ENCODE measurements at places on chromosomes 2 and 18.

DNA sequence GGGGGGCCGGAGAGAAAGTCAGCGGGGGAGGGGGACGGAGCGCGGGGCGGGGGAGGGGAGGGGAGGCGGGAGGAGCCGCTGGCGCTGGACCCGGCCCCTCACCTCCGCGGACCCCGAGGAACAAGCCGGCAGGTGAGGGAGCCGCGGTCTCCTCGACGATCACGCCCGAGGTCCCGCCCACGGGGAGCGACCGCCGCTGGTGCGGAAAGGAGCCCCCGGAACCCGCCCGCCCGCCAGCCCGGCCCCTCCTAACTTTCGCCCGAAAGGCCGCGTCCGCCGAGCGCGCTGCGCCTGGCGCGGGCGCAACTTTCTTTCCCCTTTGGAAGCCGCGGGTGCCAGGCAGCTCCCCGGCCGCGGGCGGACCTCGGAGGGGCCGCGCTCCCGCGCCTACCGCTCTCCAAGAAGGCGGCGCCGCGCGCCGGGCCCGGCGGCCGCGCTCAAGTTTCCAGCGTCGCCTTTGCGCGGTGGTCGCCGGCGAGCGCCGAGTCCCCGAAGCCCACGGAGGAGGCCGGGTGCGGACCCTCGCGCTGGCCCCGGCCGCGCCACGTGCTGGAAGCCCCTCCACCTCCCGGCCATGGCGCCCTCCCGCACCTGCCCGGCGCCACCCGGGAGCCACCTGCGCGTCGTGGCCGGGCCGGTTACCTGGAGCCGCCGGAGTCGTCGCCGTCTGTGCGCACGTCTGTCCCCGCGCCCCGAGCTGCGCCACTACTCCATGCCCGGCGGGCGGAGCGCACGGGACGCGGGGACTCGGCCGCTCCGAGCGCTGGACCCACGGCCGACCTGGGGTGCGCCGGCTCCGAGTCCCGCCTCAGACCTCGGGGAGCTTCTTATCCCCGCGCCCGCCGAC, at the start of gene ALKAL2:
Gene ALKAL2, minus strand, starts transcription at position 181 of the 847 bp plus-strand sequence. CDS start 256 bp downstream, outside the sequence.
- no peak for DNase-seq

- DNase-seq: no peak
Observed at GRCh38 chr2:20624884-20625485, 25.9 kb downstream of the HS1BP3 start.

GRCh38 chr18:7333025-7333562, 102.2 kb downstream of the LRRC30 start:
- DNase-seq: no peak

- no peak for DNase-seq
Observed at GRCh38 chr2:44582363-44583008, 220.7 kb downstream of the CAMKMT start.

DNA sequence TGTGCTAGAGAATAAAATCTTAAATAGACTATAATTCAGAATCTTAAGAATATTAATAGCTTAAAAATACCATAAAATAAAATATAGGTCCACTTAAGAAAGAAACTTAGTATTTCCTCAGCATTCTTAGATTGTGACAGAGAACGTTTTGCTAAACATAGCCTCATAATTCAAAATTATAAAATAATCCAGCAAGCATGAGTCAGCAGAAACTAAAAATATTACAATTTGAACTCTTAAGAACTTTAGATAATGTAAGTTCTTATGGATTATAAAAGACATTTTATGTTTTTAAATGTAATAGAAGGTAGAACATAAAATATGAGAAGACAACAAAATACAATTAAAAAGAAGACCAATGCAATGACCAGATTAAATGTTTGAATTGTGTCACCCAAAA, 164.5 kb upstream of the MC4R start:
- DNase-seq: no peak

- no peak for DNase-seq
Observed at GRCh38 chr2:120943403-120944034, 207.9 kb downstream of the GLI2 start.

DNA sequence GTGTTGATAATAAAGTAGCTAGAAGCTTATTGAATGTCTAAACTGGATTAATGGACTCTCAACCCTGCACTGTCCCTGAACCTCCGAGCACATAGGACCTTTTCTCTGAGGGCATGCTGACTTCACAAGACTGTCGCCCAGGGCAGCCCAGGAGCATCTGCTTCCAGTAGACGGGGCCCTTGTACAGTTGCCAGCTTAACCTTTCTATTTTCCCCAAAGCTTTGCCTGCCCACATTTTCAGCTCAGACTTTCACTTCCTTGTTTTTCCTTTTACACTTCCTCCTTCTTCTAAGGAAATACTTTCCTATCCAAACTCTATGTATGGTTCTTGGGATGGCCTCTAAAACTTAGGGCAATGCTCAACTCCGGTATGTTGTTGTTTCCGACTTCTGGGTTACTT, 1.3 kb downstream of the VWA3B start:
- no peak for DNase-seq

DNA sequence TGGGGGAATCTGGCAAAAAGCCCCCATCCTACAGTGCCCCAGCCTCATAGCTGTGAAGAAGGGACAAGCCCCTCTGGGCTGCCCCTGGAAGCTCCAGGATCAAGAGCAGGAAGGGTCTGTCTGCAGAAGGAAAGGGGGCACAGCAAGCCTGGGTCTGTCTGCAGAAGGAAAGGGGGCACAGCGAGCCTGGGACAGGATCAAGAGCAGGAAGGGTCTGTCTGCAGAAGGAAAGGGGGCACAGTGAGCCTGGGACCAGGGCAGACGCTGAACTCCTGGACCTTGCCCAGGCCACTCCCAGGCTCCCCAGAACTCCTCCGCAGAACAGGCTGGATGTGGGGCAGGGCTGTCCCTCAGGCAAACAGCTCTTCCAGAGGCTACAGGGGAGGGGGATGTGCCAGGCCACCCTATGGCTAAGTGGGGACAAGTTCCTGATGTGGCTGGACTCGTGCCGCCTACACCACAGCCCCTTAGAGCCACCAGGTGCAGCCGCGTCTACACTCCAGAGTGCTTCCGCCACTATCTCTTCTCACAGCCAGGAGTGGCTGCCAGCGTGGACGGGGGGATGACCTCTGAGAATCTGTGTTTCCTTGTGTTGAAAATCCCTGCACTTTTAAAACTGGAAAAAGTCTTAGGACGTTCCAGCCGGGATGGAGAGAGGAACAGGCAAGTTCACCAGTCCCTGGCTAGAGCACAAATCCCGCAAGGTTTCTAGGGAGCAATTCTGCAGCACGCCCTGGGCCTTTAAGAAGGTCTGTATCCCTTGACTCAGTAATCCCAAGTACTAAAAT, 20.8 kb downstream of the KIF1A start:
- no peak for DNase-seq

- DNase-seq: no peak
Observed at GRCh38 chr2:23593752-23594459, 208.9 kb downstream of the KLHL29 start.

DNA sequence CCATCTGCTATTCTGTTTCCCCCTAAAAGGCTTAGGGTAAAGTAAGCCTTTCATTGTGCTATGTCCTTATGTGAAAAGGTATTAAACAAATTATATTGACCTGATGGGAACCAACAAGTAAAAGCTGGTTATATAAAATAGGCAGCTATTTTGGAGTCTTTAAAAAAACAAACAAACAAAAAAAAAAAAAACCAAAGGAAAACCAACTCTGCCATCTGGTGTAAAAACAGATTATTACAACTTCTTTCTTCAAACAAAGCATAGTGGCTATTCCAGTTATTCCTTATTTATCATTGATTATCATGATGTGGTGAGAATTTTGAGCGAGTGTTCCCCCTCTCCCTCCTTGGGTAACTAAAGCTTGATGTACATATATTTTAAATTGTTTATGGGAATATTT, 122.3 kb upstream of the FHL2 start:
- DNase-seq: no peak

DNA sequence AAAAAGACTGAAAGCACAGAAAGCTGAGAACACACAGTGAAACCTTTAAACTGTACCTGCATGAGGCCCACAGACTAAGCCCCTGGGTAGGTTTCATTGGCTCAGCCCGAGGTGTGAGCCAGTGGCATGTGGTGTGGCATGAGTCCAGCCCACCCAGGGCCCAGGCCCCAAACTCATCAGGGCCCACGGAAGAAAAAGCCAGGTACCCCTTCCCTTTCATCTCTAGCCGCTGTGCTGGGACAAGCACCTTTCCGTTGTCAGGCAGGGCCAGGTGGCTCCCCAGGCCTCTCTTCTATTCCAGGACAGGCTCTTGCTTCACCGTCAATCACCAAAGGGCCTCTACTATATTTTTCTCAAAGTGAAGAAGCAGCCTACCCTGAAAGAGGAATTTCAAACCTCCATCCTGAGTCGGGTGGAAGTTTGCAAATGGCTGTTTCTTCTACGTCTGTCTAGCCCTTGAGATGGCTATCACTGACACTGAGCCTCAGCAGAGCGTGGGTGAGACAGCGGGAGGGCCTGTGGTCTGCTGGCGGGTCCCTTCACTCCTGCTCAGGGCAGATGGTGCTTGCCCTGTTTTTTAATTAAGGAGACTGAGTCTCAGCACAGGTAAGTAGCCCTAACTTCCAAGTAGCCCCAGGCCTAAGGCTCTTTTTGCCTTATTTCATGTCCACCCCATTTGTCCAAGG, 8.6 kb downstream of the DNAJB2 start:
- DNase-seq: no peak

- no peak for DNase-seq
Observed at GRCh38 chr2:151878655-151879563, 50.7 kb upstream of the ARL5A start.

All from T-helper 17 cell (primary cell).